A549 (cell line): ENCODE measurements at places on chromosomes 4 and X.

GRCh38 chr4:128603081-128603480 lies 206.4 kb upstream of the JADE1 start:
- DNase-seq: no peak

DNA sequence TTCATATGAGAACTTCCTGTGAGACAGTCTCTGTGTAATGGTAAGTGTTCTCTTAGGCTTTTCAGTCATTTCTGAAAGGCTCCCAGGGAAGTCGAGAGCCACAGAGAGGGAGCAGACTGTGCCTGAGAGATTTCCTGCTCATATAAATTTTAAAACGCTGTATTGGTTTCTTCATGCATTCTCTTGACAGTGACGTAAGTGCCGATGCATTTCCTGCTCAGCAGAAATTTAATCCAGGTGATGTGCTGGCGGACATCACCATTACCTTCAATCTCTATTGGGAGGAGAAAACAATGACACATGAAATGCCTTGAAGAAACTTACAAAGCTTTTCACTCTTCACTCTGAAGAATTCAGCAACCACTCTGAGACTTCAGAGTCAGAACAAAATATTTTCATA lies 383.6 kb downstream of the BMPR1B start:
- DNase-seq: no peak

GRCh38 chr4:84937381-84937977 lies 29.0 kb downstream of the WDFY3 start:
- DNase-seq: no peak

GRCh38 chrX:75273483-75273882 lies 402 bp upstream of the UPRT start:
- DNase-seq: no peak

DNA sequence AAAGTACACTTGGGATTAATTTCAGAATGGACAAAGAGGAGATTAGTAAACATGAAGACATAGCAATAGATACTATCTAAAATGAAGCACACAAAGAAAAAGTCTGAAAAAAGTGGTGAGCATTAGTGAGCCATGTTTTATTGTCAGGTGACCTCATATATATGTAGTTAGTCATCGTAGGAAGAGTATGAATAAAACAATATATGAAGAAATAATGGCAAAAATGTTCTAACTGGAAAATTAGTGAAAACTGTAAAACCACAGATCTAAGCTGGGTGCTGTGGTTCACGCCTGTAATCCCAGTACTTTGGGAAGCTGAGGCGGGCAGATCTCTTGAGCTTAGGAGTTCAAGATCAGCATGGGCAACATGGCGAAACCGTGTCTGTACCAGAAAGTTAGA lies 67.9 kb downstream of the RBPJ start:
- no peak for DNase-seq

GRCh38 chr4:37453281-37453998 lies 208.9 kb downstream of the NWD2 start:
- DNase-seq: peak; percentile 18

DNA sequence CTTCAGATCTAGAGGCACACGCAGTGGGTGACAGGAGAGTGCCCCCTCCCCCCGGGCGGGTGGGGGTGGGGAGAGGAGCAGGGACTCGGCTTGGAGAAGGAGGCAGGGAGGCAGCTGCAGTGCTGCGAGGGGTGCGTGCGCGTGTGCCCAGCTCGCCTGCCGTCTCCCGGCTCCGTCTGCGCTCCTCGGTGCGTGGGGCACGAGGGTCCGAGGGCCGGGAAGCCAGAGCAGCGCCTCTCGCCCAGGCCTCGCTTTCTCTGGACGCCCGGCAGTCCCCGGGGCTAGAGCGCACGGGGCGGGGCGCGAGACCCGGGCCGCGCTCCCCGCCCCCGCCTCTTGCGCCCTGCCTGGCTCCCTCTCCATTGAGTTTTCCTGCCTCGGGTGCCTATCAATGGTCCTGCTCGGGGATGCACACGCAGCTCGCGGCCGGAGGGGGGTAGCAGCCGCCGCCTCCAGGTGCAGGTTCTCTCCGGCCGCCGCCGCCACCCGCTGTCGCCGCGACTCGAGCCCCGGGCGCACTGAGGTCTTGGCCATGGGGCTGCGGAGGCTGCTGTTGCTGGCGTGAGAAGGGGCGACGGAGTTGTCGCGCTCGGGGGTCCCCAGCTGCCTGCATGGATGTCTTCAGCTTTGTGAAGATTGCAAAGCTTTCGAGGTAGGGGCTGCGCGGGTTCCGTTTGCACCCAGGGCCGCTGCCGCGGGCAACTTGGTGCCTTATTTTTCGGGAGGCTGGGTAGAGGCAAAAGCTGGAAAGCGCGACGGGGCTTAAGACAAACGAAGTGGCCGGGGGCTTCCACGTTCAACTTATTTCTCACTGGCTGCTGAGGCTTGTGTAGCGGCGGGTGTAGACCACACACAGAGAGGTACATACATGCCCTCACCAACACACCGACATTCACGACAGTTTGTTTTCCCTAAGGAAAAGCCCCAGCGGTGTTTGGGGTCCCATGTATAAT lies at the start of gene FRMPD4:
TSS of gene FRMPD4 (plus strand) at position 113 of the 953 bp plus-strand sequence. CDS start at position 612, 499 bp downstream.
- peak; percentile 20 for DNase-seq

- DNase-seq: peak; percentile 26
Observed at GRCh38 chr4:6109842-6110560, 90.3 kb downstream of the JAKMIP1 start.

DNA sequence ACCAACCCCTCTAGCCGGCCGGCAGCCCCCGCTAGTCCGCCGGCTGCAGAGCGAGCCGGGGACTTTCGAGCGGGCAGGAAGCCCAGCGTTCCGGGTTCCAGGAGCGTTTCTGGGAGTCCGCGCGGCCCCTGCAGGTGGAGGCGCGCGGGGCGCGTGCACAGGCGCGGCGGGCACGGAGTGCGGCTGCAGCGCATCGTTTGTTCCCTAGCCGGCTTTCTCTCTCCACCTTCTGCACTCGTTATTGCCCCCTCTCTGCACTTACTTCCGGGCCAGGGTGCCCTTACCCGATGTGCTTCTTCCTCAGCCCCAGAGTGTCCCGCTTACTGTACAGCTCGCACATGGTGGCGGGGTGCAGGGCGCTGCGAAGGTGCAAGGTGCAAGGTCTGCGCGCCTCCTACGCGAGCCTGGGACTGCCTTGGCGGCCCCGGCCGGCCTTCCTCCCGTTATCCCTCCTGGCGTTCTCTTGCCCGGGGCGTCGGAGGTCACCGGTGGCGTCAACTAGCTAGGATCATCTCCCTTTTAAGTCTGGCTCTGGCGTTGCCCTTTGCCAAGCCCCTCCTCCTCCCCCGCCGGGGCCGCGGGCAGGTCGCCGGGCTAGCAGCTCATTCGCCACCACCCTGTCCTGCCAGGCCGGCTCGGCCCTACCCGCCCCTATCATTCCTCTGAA lies at the start of gene ETNPPL:
TSS of gene ETNPPL (minus strand) at position 495 of the 667 bp plus-strand sequence. CDS start at position 340, 155 bp downstream.
- DNase-seq: peak; percentile 2

DNA sequence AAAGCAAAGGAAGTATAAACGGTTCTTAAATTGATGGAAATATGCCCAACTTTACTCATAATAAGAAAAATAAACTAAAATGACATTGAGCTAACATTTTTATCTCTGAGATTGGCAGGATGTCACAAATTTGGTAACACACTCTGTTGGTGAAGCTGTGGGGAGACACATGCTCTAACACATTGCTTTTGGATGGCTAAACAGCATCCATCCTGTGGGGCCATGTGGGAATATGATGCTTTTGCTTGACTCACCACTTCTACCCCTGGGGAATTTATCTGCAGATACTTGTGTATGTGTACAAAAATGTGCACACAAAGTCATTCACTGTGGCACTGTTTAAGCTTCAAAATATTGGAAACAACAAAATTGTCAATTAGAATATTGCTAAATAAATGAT lies 100.2 kb downstream of the ANAPC4 start:
- no peak for DNase-seq

DNA sequence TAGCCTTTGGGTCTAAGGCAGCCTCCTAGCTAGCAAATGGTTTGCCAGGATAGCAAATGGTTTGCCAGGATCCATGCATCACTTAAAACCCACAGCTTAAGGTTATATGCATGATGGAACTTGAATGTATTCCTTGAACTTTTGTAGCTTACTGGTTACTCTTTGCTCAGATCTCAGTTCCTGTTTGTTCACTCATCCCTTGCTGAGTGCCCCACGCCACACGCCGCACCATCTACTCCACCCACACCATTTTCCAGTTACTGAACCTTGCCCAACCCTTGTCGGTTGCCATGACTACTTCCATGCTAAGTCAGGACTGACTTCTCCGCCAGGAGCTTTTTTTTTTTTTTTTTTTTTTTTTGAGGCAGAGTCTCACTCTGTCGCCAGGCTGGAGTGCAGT lies 29.5 kb upstream of the XIAP start:
- DNase-seq: peak; percentile 88

GRCh38 chrX:56882581-56882980 lies 112.8 kb downstream of the SPIN3 start:
- DNase-seq: no peak

DNA sequence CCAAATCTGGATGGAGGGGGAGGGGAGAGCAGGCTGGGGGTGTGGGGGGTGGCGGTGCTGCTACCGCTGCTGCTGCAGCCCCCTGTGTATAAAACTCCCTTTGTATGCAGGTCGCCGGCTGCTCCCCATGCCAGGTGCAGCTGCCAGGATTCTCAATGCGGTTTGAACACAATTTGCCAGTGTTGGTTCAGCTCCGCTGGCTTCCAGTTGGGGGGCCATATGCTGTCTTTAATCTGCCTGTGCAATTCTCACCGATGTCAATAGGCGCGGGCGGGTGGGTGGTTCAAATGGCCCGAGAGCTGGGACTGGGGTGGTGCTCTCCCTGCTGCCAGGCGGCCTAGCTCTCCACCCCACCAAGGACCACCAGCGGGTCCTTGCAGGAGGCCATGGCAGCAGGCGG lies 257.6 kb downstream of the BCOR start:
- no peak for DNase-seq
